Forelimb muscle (tissue), 1 donor: ENCODE measurements at places on chromosomes 1 and 21.

- DNase-seq: no peak
These were observed 72.0 kb downstream of the DAP3 start for GRCh38 chr1:155760751-155761475.

DNA sequence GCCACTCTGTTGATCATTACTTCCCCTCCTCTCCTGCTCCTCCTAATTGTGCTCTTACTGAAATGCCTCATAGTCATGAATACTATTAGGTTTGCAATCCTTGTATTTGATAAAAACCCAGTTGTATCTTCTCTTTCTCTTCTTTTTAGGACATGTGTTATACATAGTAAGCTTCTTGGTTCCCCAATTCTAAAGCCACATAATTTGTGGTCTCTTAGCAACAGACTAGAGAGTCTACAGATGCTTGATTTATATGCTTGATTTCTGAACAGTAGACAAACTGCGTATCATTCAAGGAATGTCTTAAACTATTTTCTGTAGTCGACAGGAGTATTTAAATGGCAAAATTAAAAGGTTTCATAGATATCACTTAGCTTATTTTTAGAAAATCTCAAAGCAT lies 1598.9 kb downstream of the PLA2G4A start:
- no peak for DNase-seq

- no peak for DNase-seq
These were observed 365.3 kb downstream of the HHIPL2 start for GRCh38 chr1:222182641-222183040.

DNA sequence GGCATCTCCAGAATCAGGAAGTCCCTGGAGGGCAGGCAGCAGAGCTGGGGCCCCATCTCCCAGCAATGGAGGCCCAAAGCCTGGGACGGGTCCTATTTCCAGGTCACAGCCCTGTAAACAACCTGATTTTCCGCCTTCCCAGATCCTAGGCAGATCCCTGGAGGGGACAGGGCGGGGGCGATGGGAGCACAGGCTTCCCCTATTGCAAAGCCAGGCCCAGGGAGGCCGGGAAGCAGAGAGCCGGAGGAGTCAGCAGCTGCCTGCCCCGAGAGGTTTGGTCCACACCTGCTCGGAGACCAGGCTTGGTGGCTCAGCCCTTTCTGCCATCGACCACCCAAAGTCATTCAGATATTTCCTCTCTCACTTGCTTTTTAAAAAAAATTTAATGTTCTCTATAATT lies 29.2 kb downstream of the CASZ1 start:
- DNase-seq: no peak

DNA sequence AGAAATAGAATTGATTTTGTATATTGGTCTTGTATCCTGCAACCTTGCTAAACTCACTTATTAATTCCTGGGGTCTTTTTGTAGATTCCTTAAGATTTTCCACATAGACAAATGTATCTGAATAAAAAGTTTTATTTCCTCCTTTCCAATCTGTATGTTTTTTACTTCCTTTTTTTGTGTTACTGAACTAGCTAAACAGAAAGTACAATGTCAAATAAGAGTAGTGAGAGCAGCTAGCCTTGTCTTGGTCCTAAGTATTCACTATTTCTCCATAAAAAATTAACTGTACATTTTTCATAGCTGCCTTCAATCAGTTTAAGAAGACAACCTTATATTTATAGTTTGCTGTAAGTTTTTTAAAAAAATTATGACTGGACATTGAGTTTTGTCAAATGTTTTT lies 74.9 kb downstream of the FASLG start:
- no peak for DNase-seq

DNA sequence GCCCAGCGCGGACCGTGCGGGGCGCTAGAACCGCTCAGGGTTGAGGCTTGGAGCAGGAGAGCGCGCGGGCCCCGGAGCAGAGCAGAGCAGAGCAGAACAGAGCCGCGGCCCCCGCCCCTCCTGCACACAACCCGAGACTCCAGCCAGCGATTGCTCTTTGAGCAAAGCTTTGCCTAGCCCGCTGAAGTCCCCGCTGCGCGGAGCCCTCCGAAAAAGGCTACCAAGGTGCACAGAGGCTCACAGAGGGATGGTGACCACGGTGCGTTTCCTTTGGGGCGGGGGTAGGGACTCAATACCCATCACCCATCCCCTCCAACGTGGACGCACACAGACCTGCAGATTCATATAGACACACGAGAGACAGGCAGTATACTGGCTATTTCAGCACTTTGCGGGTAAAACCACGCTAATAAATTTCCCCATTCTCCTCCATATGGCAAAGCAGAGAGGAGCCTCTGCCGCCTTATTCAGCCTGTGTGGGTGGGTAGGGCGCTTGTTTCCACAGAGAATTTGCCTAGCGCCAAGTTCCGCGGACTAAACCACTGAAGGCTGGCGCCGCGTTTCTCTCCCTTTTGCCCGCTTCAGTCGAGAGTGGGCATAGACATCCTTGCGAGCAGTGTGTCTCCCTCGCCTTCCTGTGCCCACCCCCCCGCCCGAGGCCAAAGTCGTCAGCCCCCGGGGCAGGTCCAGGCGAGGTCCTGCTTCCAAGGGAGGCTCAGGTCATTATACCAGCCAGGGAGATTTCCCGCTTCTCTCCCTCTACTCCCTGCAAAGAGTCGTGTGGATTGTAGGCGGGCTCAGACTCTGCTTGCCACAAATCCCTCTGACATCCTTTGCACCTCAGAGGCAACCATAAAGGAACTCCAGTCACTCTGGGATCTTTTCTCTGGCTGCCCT lies 8.5 kb downstream of the HLX start:
- DNase-seq: no peak
